Peyer's patch (tissue), 4 donors: ENCODE measurements at places on chromosomes 7 and 10. TPM values are rescaled to one million over a fixed set of nuclear protein-coding genes. Genes with fewer than 3 reads are reported as not detected.

CXCL12 gene
- total RNA-seq = 18.5 TPM

FAM25C gene
- total RNA-seq = not detected

DNA sequence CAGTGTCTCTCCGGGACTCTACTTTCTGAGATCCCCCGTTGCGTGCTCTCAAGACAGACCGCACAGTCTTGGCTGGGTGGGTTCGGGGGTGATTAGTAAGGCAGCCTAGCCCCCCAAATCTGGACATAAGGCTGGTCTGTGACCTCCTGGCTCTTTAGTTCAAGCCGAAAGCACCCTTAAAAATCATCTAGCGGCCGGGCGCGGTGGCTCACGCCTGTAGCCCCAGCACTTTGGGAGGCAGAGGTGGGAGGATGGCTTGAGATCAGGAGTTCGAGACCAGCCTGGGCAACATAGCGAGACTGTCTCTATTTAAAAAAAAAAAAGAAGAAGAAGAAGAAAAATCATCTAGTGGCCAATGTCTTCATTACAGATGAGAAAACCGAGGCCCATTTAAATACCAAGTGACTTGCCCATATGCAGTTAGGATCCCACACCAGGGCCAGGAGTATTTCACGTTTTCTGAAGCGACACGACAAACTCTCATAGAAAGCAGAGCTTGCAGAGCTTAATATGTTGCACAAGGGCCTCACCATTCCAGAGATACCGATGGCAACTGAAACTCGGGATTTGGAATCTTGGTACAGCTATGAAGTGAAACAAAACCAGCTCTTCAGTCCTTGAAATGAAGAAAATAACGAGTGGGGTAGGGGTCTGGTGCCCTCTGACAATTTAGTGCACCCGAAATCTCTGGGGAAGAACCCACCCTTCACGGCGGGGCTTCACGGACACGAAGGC, 703 bp upstream of the HILPDA start:
- H3K36me3 ChIP-seq = no peaks in the 10 kb centered on the region
- H3K27ac ChIP-seq = peak overlapping the region; percentile 82
- H3K27me3 ChIP-seq = no peaks in the 10 kb centered on the region
- peak overlapping the region; percentile 81 for H3K4me3 ChIP-seq
- no peak for DNase-seq
- H3K4me1 ChIP-seq = peaks cover 49% of the 10 kb centered on the region

SLC13A1 gene
- 93.2 TPM for total RNA-seq

GRCh38 chr7:121404348-121404747, 8.2 kb upstream of the FAM3C start:
- no peak overlapping the region for H3K27ac ChIP-seq
- H3K4me3 ChIP-seq = no peak overlapping the region
- H3K27me3 ChIP-seq = no peaks in the 10 kb centered on the region
- H3K36me3 ChIP-seq = no peaks in the 10 kb centered on the region

- no peak overlapping the region for H3K27ac ChIP-seq
- no peaks in the 10 kb centered on the region for H3K36me3 ChIP-seq
- no peaks in the 10 kb centered on the region for H3K27me3 ChIP-seq
- no peak for DNase-seq
Measured at GRCh38 chr10:118017850-118018249, 28.9 kb downstream of the RAB11FIP2 start.

DNA sequence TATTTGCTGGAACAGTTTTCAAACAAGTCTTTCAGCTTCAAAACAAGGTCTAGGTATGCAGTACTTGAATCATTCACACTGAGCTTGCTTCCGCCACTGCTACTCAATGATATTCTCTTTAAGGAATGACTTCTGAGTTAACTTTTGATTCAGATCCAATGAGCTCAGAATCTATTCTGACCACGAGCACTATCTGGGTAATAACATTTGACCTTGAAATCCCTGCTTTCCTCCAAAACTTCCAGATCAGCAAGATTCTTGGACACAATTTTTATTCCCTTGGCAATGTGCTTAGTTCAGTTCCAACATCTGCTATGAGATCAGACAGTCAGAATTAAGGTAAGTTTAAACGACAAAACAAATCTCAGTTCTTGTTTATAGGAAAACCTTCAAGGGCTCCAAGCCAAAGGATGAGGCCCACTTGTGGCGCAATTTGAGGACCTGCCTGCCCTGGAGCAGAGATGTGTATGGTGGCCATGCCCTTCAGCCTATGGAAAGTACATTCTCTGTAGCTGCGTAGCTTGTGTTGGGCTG, 87.2 kb downstream of the RNF216 start:
- H3K27me3 ChIP-seq = no peaks in the 10 kb centered on the region
- H3K36me3 ChIP-seq = no peaks in the 10 kb centered on the region
- H3K4me1 ChIP-seq = peaks cover 47% of the 10 kb centered on the region

GRCh38 chr10:71748671-71749191, 24.6 kb downstream of the VSIR start:
- DNase-seq = peak; percentile 87
- H3K36me3 ChIP-seq = peaks cover 31% of the 10 kb centered on the region
- H3K4me3 ChIP-seq = no peak overlapping the region
- peaks cover 40% of the 10 kb centered on the region for H3K4me1 ChIP-seq
- H3K27ac ChIP-seq = peak overlapping the region; percentile 93

- no peak for DNase-seq
- H3K4me3 ChIP-seq = no peak overlapping the region
- H3K27me3 ChIP-seq = no peaks in the 10 kb centered on the region
- peaks cover 21% of the 10 kb centered on the region for H3K4me1 ChIP-seq
- H3K27ac ChIP-seq = no peak overlapping the region
Measured at GRCh38 chr7:149456506-149457421, 4.1 kb downstream of the ZNF777 start.

DNA sequence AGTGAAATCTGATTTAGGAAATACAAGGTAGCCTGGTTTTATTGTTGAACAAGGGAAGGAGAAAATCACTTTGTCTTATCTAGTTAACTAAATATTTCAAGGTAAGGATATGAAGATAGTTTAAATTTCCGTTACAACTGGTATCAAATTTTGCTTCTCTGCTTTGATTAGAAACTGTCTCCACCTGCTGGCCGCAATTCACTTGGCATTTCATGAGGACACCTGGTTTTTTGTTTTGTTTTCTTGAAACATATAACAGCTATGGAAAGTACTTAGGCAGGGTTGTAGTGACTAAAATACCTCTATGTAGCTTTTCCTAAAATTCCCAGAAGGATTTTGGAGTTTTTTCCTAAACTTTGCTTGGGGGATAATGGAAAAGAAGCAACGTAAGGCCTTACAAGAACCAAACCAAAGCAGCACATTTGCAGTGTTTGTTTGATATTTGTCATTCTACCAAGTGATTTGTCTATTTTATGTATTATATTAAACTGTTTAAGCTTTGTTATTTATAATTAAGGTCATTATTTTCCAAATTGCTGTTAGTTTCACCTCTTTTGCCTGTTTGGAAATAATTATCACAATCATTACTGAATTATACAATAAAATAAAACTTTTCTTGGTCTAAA, 73.6 kb downstream of the AHCYL2 start:
- no peaks in the 10 kb centered on the region for H3K4me1 ChIP-seq
- no peak for DNase-seq

DNA sequence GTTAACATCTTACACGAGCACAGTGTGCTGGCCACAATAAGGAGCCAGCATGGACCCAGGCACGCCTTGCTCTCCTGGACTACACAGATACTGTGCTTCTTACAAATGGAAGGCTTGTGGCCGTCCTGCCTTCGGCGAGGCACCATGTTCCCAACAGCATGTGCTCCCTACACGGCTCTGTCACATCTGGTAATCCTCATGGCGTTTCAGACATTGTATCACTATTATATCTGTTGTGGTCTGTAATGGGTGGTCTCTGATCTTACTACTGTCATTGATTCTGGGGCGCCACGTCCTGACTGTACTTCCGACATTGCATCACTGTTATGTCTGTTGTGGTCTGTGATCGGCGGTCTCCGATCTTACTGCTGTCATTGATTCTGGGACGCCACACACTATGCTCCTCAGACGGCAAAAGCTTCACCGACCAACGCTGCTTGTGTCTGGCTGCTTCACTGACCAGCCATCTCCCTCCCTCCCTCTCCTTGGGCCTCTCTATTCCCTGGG, 195.4 kb downstream of the MAD1L1 start:
- no peaks in the 10 kb centered on the region for H3K4me1 ChIP-seq
- DNase-seq = peak; percentile 34
- H3K36me3 ChIP-seq = no peaks in the 10 kb centered on the region
- H3K27me3 ChIP-seq = no peaks in the 10 kb centered on the region
- H3K27ac ChIP-seq = peak overlapping the region; percentile 40

DNA sequence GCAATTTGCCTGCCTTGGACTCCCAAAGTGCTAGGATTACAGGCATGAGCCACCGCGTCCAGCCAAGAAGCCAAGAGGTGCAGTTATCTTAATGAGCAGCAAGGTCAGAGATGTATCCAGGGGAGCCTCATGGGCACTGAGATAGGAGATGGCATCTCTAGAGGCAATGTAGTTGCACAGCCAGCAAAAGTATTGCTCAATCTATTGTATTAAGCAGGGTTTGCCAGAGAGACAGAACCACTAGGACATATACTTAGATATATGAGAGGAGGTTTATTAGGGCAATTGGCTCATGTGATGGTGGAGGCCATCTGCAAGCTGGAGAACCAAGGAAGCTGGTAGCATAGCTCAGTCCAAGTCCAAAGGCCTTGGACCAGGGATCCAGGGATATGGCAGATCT, 16.3 kb upstream of the VPS26A start:
- DNase-seq = no peak
- no peaks in the 10 kb centered on the region for H3K4me1 ChIP-seq
- H3K4me3 ChIP-seq = no peak overlapping the region
- H3K27ac ChIP-seq = no peak overlapping the region
- H3K27me3 ChIP-seq = no peaks in the 10 kb centered on the region

TNPO3 gene
- 25.2 TPM for total RNA-seq

DNA sequence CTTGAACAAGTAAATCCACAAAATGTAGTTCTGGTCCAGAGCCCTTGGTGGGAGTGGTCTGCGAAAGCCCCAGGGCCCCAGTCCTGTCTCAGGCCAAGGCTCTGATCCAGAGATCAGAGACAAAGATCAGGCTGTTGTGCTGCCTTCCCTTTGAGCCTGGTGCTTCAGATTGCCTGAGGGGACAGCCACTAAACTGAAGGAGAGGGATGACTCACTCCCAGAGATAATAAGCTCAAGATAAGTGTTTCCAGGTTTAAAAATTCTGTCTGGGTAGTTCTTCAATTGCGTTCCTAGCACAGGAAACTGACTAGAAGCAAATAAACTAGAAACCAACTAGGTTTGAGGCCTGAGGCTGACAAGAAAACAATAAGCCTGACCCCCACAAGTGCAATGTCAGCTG, 190.2 kb downstream of the RAMP3 start:
- no peak overlapping the region for H3K27ac ChIP-seq
- H3K27me3 ChIP-seq = no peaks in the 10 kb centered on the region
- H3K4me1 ChIP-seq = no peaks in the 10 kb centered on the region
- no peaks in the 10 kb centered on the region for H3K36me3 ChIP-seq
- no peak for DNase-seq
- H3K4me3 ChIP-seq = no peak overlapping the region

DNA sequence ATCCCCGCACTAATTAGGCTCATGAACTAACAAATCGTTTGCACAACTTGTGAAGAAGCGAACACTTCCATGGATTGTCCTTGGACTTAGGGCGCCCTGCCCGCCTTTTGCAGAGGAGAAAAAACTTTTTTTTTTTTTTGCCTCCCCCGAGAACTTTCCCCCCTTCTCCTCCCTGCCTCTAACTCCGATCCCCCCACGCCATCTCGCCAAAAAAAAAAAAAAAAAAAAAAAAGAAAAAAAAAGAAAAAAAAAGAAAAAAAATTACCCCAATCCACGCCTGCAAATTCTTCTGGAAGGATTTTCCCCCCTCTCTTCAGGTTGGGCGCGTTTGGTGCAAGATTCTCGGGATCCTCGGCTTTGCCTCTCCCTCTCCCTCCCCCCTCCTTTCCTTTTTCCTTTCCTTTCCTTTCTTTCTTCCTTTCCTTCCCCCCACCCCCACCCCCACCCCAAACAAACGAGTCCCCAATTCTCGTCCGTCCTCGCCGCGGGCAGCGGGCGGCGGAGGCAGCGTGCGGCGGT, at the start of gene EMX2:
EMX2 (plus strand) TSS at position 41 of the 519 bp plus-strand sequence. CDS start 522 bp downstream, outside the sequence.
- no peaks in the 10 kb centered on the region for H3K36me3 ChIP-seq
- H3K4me1 ChIP-seq = no peaks in the 10 kb centered on the region
- H3K27ac ChIP-seq = no peak within 1 kb of the TSS
- peaks cover 3% of the 10 kb centered on the region for H3K27me3 ChIP-seq

IRF5 gene
- total RNA-seq = 27.1 TPM

AQP1 gene
- 12.4 TPM for total RNA-seq

- H3K4me3 ChIP-seq = peak overlapping the region; percentile 74
- H3K4me1 ChIP-seq = peaks cover 27% of the 10 kb centered on the region
- DNase-seq = peak; percentile 91
- H3K36me3 ChIP-seq = no peaks in the 10 kb centered on the region
- no peaks in the 10 kb centered on the region for H3K27me3 ChIP-seq
Measured at GRCh38 chr10:101062232-101063049, 652 bp downstream of the KAZALD1 start.

DNA sequence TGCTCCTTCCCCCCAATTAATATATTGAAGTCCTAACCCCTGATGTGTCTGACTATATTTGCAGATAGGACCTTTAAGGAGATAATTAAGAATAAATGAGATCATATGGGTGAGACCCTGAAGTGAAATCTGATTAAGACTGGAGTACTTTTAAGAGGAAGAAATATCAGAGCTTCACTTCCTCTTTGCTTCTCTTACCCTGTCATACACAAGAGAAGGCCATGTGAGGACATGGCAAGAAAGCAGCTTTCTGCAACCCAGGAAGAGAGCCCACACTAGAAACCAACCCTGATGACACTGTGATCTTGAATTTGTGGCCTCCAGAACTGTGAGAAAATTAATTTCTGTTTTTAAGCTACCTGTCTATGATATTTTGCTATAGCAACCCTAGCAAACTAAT, 44.2 kb downstream of the JMJD1C start:
- H3K4me1 ChIP-seq = no peaks in the 10 kb centered on the region
- no peaks in the 10 kb centered on the region for H3K36me3 ChIP-seq
- H3K27ac ChIP-seq = no peak overlapping the region
- DNase-seq = no peak
- H3K27me3 ChIP-seq = no peaks in the 10 kb centered on the region

GRCh38 chr10:6647811-6648526, 67.9 kb upstream of the PRKCQ start:
- H3K27ac ChIP-seq = no peak overlapping the region
- no peaks in the 10 kb centered on the region for H3K27me3 ChIP-seq
- no peaks in the 10 kb centered on the region for H3K36me3 ChIP-seq
